Astrocyte (in vitro differentiated cells and primary cell): ENCODE measurements at places on chromosomes 13 and 19. TPM values are rescaled to one million over a fixed set of nuclear protein-coding genes. Genes with fewer than 3 reads are reported as not detected.

SKA3 gene
- total RNA-seq, result 1.7 and 2.4 TPM in 2 replicates

C19orf67 gene
- total RNA-seq, result not detected in 2 replicates

LGALS4 gene
- total RNA-seq, result 0.32 TPM in 1 of 2 replicates, not detected in the other

DNA sequence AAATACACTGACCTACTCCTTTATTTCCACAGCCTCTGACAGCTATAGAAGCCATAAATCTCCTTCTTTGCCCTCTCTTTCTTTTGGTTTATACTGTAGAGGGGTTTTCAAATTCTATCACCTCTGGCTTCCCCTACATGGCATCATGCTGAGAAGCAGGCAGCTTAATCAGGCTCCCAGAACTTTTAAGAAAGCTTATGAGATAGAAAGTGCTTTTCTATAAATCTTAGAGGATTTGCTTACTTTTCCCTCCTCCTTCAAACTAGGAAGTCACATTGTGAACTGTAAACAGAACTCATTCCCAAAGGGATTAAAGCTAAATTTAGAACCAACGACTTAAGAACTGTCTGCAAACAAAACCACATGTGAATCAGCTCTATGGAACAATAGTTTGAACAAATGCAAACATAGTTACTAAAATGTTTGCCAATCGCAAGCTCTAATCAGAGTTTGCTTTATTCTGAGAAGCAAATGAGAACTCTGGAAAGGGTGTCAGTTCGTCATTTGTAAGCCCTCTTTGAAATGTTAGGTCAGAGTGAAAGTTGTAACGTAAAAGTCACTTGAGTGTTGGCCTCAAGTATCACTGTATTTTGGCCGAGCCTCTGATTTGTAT is 344.1 kb downstream of the RFC3 start:
- H3K36me3 ChIP-seq, result no peaks in the 10 kb centered on the region
- peak; percentile 91 for DNase-seq
- no peaks in the 10 kb centered on the region for H3K27me3 ChIP-seq
- peaks cover 37% of the 10 kb centered on the region for H3K4me1 ChIP-seq
- peak overlapping the region; percentile 31 for H3K4me3 ChIP-seq

DNA sequence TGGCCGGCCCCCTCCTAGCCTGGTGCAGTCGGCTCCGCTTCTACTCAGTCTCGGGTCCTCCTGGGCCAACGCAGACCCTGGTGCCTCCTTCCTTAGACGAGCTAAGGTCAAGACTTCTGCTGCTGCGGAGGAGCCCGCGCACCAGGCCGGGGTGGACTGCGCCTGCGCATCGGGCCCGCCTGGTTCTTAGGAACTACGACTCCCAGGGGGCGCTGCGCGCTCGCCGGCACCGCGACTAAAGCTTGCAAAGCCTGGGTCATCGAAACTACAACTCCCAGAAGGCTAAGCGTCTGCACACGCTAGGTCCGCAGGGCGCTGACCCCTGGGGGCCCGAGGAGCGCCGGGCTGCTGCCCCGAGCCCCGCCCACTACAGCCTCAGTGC is at the start of gene ZNF835:
Gene ZNF835 (minus strand): TSS at position 145 of the 382 bp plus-strand sequence. CDS start 6,559 bp downstream, outside the sequence.
- H3K27me3 ChIP-seq, result no peaks in the 10 kb centered on the region
- no peak within 1 kb of the TSS for H3K27ac ChIP-seq
- DNase-seq, result no peak
- H3K4me3 ChIP-seq, result peak within 1 kb of the TSS; percentile 10

- no peak overlapping the region for H3K4me3 ChIP-seq
- no peaks in the 10 kb centered on the region for H3K36me3 ChIP-seq
- no peaks in the 10 kb centered on the region for H3K27me3 ChIP-seq
Observed at GRCh38 chr13:31903111-31903815, 128.3 kb upstream of the FRY start.

DNA sequence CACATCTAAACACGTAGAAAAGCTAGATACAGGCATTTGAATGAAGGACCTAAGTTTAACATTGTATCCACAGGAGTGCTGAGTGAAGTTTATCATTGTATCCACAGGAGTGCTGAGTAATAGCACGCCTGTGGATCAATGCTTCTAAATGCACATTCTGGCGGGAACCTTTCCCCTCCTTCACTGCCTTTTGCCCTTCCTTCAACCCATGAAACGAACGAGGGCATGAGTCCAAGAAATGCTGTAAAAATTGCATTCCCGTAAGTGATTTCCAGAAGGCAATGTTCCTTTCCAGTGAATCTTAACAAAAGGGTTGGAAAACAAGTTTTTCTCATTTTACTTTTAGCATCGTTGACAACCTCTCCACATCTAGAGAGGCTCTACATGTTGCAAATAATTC is 88.1 kb downstream of the ZDHHC20 start:
- no peaks in the 10 kb centered on the region for H3K4me1 ChIP-seq
- no peak for DNase-seq
- no peak overlapping the region for H3K27ac ChIP-seq
- no peak overlapping the region for H3K4me3 ChIP-seq
- no peaks in the 10 kb centered on the region for H3K27me3 ChIP-seq

DNA sequence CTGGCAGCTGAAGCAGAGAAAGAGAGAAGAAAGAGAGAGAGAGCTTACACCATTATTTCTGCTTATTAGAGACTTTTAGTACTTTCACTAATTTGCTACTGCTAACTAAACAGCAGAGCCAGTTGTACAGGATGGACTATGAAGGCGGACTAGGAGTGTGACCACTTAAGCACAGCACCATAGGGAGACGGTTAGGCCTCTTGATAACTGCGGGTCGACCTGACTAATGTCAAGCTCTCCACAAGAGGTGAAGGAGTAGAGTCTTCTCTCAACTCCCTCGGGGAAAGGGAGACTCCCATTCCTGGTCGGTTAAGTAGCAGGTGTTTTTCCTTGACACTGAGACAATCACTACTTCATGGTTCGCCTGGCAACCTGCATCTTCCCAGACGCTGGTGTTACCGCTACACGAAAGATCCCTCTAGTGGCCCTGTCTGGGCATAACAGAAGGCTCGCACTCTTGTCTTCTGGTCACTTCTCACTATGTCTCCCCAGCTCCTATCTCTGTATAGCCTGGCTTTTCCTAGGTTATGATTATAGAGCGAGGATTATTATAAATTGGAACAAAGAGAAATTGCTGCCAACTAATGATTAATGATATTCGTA is 5.3 kb upstream of the PSG7 start:
- DNase-seq, result peak; percentile 4
- H3K4me3 ChIP-seq, result no peak overlapping the region
- H3K36me3 ChIP-seq, result no peaks in the 10 kb centered on the region
- no peaks in the 10 kb centered on the region for H3K27me3 ChIP-seq
- H3K4me1 ChIP-seq, result no peaks in the 10 kb centered on the region

GRCh38 chr13:33493672-33494365 is 208.3 kb upstream of the STARD13 start:
- peaks cover 37% of the 10 kb centered on the region for H3K4me1 ChIP-seq
- H3K4me3 ChIP-seq, result no peak overlapping the region
- no peak for DNase-seq

GRCh38 chr13:80441968-80442367 is 101.0 kb upstream of the SPRY2 start:
- no peak overlapping the region for H3K27ac ChIP-seq
- H3K36me3 ChIP-seq, result no peaks in the 10 kb centered on the region
- H3K27me3 ChIP-seq, result no peaks in the 10 kb centered on the region
- H3K4me1 ChIP-seq, result no peaks in the 10 kb centered on the region

DNA sequence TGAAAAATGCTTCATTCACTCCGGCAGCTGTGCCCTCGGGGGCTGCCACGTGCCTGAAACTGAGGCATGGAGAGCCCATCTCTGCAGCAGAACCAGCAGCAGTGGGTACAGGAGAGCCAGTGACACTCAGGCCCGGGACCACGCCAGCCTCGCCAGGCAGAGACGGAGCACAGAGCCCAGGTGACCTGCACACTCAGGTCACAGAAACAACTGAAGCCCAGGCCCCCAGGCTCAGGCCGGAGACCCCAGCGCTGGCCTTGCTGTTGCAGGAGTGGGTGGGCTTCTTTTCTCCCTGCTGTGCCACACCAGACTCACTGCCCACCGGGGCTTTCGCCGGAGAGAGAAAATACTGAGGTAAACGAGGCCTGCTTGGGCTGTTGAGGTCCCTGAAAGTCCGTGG is 117.3 kb downstream of the SOX1 start:
- no peaks in the 10 kb centered on the region for H3K27me3 ChIP-seq
- H3K27ac ChIP-seq, result no peak overlapping the region
- DNase-seq, result no peak
- H3K4me1 ChIP-seq, result no peaks in the 10 kb centered on the region
- H3K4me3 ChIP-seq, result no peak overlapping the region

DNA sequence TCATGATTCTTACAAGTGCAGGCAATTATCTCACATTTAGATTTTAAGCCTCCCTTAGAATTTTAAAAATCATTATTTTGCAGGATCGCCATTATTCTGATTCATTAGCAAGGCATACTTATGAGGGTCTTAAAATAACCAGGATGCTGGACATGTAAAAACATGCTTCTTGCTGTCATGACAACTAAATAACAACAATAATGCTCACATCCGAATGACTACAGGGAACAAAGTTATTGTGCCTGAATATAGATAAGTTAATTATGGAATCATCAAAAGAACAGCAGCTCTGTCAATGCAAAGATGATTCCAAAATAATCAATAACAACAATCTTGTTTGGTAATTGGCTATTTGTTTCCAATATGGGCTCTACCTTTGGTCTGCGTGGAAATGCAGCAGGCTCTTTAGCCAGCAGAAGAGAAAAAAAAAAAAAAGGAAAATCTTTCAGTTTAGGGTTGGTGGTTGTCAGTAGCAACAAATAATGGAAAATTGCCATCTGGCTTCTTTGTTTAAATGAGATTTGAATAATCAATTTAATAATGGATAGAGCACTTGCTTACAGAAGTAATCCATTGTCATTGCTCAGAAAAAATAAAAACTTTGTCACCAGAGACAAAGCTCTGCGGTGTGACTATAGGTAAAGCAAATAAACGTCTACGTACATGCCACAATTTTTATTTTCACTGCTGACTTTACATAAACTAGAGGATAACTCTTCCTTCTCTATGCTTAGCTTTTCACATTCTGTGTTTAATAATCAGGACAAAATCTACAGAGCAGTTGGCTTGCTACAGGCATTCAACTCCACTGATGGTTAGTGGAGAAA is 468.9 kb upstream of the TSHZ3 start:
- no peaks in the 10 kb centered on the region for H3K4me1 ChIP-seq
- H3K27me3 ChIP-seq, result no peaks in the 10 kb centered on the region
- H3K4me3 ChIP-seq, result no peak overlapping the region
- H3K27ac ChIP-seq, result no peak overlapping the region

DNA sequence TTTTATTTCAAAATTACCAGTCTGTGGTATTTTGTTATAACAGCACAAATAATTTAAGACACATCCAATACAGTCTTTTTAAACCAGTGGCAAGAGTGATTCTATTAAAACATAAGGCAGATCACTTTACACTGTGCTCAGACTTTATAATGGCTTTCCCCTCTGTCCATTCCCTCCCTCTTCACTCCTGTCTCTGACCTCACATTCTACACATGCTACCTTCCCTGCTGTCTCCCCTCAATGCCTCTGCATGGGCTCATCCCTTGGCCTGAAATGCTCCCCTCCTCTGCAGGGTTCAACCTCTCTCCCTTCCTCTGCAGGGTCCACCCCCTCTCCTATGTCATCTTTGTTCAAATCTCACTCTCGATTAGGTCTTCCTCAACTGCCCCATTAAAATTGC is 170.8 kb downstream of the LHFPL6 start:
- no peaks in the 10 kb centered on the region for H3K36me3 ChIP-seq
- DNase-seq, result no peak
- H3K4me1 ChIP-seq, result no peaks in the 10 kb centered on the region
- H3K4me3 ChIP-seq, result no peak overlapping the region

DNA sequence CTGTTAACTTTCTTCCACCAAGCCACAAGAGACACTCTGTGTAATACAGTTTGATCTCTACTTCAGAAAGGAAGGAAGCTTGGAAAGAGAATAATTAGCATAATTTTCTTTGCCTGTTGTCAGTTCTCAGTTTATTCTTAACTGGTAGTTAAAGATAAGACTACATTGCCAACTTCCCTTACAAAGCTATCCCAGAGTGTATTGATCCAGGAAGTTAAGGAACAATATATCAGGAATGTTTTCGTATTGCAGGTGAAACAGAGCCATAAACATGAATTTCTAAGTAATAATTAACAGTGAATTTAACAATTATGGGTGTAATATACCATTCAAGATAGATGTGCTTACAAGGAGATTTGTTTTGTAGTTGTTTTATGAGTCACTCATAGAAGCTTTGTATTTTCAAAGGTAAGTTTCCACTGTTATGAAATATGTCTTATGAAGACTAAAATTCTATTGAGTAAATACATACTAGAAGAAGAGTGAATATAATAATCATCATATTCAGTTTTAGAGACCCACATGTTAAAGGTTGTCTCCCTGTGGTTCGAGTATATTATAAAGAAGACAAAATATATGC is 88.4 kb upstream of the KLF5 start:
- no peaks in the 10 kb centered on the region for H3K36me3 ChIP-seq
- H3K4me1 ChIP-seq, result no peaks in the 10 kb centered on the region
- H3K27ac ChIP-seq, result no peak overlapping the region
- DNase-seq, result no peak
- no peak overlapping the region for H3K4me3 ChIP-seq

DNA sequence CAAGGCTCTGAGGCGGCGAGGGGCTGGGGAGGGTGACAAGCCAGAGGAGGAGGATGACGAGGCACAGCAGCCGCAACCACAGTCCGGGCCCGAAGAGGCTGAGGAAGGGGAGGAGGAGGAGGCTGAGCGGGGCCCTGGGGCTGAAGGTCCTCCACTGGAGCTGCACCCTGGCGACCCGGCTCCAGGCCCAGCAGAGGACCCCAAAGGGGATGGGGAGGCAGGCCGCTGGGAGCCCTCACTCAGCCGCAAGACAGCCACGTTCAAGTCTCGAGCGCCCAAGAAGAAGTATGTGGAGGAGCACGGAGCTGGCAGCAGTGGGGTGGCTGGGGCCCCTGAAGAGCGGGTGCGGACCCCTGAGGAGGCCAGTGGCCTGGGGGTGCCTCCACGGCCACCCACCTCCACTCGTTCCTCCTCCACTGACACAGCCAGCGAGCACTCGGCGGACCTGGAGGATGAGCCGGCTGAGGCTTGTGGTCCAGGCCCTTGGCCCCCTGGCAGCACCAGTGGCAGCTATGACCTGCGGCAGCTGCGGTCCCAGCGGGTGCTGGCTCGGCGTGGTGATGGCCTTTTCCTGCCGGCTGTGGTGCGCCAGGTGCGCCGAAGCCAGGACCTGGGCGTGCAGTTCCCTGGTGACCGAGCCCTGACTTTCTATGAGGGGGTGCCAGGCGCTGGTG is 2.9 kb downstream of the CIC start:
- H3K27ac ChIP-seq, result no peak overlapping the region
- peaks cover 35% of the 10 kb centered on the region for H3K4me1 ChIP-seq
- DNase-seq, result no peak
- H3K36me3 ChIP-seq, result peaks cover 6% of the 10 kb centered on the region
- H3K27me3 ChIP-seq, result no peaks in the 10 kb centered on the region

DNA sequence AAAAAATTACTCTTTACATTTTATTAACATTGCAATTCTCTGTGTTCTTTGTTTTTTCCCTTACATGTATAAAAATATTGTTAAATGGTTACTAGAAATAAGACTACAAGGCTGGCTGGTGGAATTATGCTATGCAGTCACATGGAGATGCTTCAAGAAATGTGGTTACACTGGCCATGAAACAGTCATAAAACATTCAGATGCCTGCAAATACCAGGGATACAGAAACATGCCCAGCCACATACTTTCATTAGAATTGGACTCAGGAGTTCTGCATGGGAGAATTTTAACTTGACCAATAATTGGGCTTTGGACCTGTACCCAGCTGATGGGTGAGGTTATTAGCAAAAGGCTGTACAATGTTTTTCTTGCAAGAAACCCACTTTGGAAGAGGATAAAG is 1407.7 kb upstream of the SLC10A2 start:
- H3K4me1 ChIP-seq, result no peaks in the 10 kb centered on the region
- H3K27ac ChIP-seq, result no peak overlapping the region
- no peaks in the 10 kb centered on the region for H3K27me3 ChIP-seq
- peak; percentile 19 for DNase-seq
